Activated CD8-positive, alpha-beta T cell treated with anti-CD3 and anti-CD28 coated beads, Interleukin-2, amount 10 ng/mL, durations not matched to agents 7 days and 5 days (primary cell): ENCODE measurements at places on chromosomes 16 and 17.

DNA sequence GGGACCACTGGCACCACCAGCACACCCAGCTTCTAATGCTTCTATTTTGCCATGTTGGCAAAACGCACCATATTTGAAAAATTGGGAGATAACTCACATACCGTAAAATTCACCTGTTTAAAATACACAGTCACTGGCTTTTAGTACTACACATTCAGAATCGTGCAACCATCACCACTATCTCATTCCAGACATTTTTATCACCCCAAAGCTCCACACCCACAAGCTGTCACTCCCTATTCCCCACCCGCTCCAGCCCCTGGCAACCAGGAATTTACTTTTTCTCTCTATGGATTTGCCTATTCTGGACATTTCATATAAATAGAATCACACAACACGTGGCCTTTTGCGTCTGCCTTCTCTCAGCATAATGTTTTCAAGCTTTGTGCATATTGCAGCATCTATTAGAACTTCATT lies 25.0 kb downstream of the PPL start:
- no peak for DNase-seq

GRCh38 chr16:81815429-81815766 lies 36.3 kb downstream of the PLCG2 start:
- no peak for DNase-seq

GRCh38 chr17:2854143-2855055 lies 58.2 kb downstream of the RAP1GAP2 start:
- no peak for DNase-seq

- DNase-seq: no peak
These were observed 20.3 kb downstream of the KIFC3 start for GRCh38 chr16:57781741-57782606.

GRCh38 chr17:79777894-79778503 lies at the start of gene CBX2:
TSS of gene CBX2 (plus strand) at chr17:79778148. CDS start at chr17:79778236, 88 bp downstream.
- peak; percentile 84 for DNase-seq

GRCh38 chr17:6494239-6494941 lies 50.1 kb downstream of the PIMREG start:
- DNase-seq: no peak

- DNase-seq: peak; percentile 48
These were observed 20.2 kb downstream of the VASN start for GRCh38 chr16:4391631-4392381.

DNA sequence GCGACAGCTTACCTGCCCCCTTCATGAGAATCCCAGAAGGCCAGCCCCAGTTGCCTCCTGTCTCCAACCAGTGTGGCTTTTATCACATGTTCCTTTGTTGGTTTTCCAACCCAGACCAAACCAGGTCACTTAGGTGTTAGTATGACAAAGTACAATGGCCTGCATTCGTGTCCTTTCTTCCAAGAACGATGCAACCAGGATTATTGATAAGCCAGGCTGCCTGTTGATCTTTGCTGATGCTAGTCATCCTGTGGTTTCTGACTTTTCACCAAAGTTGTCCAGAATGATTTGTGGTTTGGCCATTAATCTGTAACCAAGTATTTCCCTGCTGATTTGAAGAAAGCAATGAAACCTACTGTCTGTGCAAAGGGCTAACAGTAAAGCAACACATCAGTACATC lies 191.4 kb downstream of the CYLD start:
- DNase-seq: no peak

DNA sequence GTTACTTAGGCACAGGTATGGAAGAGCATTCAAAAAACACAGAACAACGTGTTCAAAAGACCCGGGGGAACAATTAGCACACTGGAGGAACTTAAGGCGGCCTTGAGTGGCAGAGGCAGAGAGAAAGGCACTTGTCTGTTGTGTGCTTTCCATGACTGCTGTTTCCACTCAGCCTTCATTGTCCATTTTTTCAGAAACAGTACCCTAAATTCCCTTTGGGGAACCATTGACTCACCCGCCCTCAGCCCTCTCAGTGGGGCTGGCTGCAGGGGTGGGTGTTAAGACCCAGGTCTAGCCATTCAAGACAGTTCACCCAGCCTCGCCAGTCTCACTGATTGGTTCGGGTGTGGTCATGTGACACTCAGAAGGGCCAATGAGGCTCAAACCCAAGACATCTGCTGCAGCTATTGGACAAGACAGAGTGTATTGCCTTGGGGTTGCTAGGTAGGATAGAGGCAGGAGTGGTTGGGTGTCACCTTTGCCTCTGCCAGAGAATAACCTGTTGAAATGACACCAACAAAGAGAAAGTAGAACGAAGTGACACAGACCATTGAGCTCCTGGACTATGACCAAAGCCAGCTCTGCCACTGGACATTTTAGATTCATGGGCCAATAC lies 19.6 kb upstream of the CEP20 start:
- DNase-seq: no peak

DNA sequence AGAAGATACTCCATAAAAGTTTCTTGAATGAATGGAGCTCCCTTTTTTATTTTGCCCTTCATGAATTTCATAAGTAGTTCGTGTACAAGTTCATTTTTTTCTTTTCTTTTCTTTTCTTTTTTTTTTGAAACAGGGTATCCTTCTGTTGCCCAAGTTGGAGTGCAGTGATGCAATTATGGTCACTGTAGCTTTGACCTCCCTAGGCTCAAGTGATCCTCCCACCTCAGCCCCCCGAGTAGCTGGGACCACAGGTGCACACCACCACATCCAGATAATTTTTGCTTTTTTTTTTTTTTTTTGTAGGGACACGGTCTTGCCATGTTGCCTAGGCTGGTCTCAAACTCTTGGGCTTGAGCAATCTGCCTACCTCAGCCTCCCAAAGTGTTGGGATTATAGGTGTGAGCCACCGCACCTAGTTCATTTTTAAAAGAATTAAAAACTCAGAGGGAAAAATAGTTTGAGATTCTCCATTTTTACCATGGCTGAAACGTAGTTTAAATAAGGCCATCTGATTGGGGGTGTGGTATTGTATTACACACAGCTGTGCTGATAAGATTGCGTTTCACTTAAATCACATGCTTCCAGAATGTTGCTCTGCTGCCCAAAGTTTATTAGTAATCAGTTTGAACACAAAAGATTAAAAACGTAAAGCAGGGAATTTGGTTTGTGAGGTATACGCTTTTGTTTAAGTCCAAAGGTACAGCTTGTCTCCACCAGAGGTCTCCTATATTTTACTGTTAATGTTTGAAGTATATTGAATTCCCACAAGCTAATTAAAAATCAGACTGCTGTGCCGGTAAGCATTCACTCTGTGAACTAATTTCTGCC lies 154.1 kb downstream of the SOCS1 start:
- no peak for DNase-seq

DNA sequence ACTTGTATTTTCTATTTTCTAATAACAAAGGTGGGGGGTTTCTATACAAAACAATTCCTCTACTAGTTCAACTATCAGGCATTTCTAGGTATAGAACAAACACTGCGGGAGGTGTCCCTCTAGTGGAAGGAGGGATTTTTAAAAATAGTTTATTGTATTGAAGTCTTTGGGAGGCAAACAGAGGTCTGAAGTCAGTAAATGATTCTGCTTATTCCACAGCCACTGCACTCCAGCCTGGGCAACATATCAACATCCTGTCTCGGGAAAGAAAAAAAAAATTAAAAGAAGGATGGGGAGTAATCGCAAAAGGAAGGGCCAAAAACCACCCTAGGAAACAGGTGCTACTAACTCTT lies 648 bp upstream of the ERCC4 start:
- no peak for DNase-seq

DNA sequence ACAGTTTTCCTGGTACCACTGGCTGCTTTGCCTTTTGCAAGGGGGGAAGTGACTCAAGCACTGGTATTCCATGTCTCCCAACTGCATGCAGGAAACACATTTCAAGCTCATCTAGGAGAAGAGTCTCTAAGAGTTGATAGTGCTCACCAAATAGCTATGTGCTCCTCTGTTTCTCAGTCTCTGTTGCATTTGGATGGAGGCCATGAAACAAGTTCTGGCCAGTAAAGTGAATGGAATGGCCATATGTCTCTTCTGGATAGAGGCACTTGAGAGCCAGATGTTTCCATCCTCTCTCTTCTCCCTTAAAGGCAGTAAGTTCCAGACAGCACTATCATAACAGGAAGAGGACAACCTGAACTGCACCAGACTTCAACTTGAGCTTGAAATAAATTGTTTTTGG lies 60.6 kb downstream of the C16orf82 start:
- no peak for DNase-seq

DNA sequence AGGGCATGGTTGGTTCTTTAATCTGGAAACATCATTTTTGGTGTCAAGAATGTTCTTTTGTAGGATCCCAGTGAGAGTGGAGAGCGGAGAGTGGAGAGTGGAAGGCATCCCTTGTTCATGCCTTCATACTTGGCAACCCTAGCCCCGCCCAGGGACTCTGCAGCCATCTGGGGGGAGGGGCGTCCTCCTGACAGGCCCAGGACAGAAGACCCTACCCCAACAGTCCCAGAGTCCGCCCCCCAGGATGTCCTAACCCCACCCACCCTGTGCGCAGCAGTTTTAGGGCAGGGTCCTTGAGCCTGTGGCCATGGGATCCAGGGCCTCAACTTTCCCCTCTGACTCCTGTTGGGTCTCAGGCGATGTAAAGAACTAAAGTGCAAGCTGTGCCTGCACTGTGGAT lies 4.5 kb downstream of the SLC26A11 start:
- no peak for DNase-seq

GRCh38 chr17:72971226-72971880 lies 121.1 kb downstream of the SLC39A11 start:
- DNase-seq: no peak

- DNase-seq: no peak
These were observed 129.7 kb downstream of the MSI2 start for GRCh38 chr17:57385975-57386374.

DNA sequence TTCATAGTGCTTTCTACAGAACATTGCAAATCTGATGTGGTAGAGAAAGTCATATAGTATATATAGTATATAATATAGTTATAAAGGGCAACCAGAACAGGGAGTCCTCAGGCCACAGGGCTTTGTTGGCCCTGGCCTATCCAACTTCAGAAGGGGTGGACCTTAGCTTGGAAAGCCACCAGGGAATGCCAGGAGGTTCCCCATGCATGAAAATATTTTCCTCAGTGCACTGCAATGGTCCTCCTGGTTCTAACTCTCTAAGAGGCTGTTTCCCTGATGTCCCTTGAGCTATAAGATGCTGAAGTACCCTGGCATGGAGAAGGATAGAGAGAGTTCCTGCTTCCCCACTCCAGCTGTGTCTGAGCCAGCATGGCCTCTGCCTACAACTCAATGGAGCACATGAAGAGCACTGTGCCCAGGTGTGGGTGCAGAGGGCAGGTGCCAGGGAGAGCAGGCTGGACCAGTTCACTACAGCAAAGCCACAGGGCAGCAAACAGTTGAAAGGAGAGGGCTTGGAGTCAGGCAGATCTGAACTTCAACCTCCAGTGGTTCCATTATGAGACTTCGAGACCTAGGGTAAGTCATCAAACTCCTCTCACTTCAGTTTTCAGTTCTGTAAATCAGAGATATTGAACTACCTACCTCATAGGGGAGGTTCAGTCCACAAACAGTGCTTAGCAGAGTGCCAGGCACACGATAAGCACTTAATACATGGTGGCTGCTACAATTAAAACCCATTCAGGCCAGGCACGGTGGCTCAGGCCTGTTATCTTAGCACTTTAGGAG lies 183.1 kb downstream of the SALL1 start:
- no peak for DNase-seq

- peak; percentile 43 for DNase-seq
These were observed at the start of gene CENPX for GRCh38 chr17:82022310-82022980. TSS of gene CENPX (minus strand) at chr17:82022878. CDS start at chr17:82022861, 17 bp downstream.

DNA sequence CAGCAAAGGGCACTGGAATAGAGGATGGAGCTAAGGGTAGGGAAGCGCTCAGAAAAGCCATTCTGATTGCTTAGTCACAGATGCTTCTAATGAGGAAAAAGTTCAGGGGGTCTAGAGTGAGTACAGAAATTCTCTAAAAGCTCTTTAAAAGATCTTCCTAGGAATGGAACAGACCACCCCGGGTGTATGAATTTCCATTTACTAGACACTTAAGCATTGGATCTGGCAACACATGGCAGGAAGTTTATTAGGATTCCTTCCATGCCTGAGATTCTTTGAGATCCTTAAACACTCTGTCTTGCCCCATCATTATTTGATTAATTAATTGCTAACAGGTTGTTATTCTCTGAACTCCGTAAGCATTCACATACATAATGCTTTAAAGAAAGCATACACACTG lies 8.5 kb downstream of the KRTAP9-7 start:
- no peak for DNase-seq

GRCh38 chr16:3935921-3936320 lies 55.4 kb upstream of the CREBBP start:
- no peak for DNase-seq

GRCh38 chr17:70099884-70100283 lies 24.9 kb downstream of the KCNJ16 start:
- DNase-seq: no peak

GRCh38 chr16:81549547-81550431 lies 105.2 kb downstream of the CMIP start:
- DNase-seq: no peak

DNA sequence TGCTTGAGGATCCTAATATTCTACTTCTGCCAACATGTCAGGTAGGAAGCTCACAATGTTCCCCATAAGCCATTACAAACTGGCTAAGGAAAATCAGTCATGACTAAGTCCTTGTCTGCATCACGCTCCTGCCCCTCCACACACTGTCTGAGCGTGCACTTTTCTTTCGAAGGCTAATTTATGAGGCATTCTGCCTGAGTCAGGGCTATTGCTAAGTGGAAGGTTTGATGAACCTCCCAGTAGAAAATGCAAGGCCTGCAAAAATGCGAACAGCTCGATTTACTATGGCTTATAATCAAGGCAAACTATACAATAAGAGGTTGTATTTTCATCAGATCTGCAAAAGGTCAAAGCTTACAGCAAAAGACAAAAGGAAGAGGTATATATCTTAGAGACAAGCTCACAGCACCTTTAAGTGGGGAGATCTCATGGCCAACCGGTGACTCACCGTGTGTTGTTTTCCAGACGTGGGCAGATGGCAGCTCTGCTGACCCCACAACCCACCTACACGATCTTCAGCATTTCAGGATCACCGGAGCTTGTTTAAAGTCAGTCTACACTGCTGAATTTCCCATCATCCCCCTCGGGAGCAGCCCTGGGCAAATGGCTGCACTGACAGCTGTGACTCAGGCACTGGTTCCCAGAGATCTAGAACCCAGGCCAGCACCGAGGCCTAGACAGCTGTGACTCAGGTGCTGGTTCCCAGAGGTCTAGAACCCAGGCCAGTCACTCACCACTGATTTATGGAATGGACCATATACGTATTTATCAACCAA lies 26.1 kb downstream of the MEAK7 start:
- peak; percentile 10 for DNase-seq
